Osteocyte (in vitro differentiated cells): ENCODE measurements at places on chromosomes 4 and X. TPM values are rescaled to one million over a fixed set of nuclear protein-coding genes. Genes with fewer than 3 reads are reported as not detected.

- no peaks in the 10 kb centered on the region for H3K27me3 ChIP-seq
- H3K4me1 ChIP-seq, result peaks cover 3% of the 10 kb centered on the region
- no peak overlapping the region for H3K4me3 ChIP-seq
These were observed 2.1 kb downstream of the EBP start for GRCh38 chrX:48523682-48524081.

DNA sequence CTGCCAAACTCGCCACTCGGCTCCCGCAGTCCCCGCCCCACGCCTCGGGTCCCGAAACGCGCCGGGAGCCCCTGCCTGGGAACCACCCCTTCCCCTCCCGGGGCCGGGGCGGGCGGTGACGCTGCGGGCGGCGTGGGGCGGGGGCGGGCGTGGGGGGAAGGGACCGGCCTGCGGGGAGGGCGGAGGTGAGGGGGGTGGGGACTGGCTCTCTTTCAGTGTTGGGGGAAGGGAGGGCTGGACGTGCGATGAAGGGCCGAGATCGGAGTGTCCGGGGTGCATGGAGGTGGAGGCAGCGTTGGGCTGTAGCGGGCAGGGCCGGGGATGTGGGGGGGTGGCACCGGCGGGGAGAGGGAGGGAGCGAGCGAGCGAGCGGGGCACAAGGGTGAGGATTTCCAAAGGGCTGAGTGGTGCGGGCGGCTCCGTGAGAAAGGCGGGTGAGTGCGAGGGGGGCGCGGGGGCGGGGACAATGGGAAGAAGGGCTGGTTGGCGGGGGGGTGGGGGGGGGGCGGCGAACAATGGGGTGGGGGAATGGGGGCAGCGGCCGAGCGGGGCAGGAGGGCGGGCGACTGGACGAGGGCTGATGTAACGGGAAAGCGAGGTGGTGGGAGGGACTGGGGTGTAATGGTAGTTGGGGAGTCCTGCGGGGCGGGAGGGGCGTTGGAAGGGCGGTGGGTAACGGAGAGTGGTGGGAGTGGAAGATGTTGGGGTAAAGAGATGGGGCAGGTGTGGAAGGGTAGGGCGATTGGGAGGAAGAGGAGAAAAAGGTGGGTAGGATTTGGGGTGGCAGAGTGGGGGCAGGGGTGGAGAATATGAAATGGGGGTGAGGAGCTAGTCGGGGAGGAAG, 578 bp downstream of the DCUN1D4 start:
- no peaks in the 10 kb centered on the region for H3K27me3 ChIP-seq
- H3K4me3 ChIP-seq, result peak overlapping the region; percentile 87
- no peaks in the 10 kb centered on the region for H3K36me3 ChIP-seq

DNA sequence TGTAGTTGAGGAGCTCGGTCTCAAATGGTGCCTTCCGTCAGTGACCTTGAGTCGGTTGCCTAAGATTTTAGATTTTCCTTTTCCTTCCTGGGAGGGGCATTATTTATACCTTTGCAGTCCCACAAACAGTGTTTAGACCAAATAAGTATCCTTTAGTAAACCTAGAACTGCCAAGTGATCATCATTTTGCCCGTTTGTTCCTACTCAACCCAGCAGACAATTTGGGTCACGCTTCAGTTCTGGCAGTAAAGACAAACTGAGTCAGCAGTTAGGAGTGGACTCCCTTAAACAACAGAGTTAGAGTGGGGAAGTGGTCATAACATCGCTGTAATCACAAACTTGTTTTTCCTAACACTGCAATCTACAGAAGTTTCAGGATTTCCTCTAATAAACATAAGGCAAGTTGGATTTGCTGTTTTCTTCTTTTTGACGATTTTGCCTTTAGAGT, 777 bp upstream of the WDFY3 start:
- H3K4me1 ChIP-seq, result peaks cover 22% of the 10 kb centered on the region
- H3K27me3 ChIP-seq, result no peaks in the 10 kb centered on the region
- no peak for DNase-seq
- H3K27ac ChIP-seq, result peak overlapping the region; percentile 98

DNA sequence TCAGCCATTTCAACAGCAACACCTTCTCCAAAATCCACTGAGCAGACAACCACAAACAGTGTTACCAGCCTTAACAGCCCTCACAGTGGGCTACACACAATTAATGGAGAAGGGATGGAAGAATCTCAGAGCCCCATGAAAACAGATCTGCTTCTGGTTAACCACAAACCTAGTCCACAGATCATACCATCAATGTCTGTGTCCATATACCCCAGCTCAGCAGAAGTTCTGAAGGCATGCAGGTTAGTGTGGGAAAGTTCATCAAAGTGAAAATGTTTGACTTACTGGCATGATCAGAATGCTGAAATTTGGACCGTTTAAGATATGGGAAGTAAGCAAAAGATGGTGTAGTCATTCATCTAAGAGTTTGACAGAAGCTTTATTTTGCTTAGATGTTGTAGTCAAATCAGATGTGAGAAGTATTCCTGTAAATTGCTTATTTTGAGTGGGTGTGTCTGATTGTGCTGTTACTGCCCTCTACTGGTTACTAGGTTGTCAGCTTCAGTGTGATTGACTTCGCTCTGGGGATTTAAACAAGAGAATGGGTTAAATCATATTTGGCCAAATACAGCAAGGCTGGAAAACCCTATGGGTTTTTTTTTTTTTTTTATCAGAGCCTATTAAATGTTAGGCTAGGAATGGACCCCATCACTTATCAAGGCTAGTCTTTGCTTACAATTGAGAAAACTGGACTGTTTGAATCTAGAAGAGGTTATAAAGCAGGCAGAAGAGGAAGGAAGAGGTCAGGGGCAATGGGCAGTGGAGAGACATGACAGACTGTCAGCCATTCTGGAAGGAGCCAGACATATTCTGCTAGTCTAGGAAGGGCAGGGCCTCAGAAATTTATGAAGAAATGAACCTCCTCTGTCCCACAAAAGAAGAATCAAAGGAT, 130.3 kb downstream of the DIPK2B start:
- peaks cover 9% of the 10 kb centered on the region for H3K4me1 ChIP-seq
- no peak overlapping the region for H3K27ac ChIP-seq
- no peaks in the 10 kb centered on the region for H3K27me3 ChIP-seq
- H3K36me3 ChIP-seq, result peaks cover 5% of the 10 kb centered on the region
- H3K4me3 ChIP-seq, result no peak overlapping the region

DNA sequence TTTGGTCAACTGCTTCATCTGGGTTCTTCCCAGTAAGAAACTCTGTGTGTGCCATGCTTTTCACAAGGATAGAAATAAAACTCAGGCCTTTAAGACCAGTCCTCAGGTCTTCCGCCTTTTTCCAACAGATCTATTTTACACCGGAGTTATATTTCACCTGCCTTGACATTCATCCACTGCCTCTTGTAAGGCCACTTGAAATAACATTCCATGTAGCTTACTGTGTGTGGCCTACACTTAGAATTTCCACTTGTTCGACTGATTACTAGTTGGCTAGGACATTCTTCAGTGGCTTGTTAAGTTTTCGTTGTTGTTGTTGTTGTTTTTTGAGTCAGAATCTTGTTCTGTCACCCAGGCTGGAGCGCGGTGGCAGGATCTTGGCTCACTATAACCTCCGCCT, 92.8 kb upstream of the UNC5C start:
- no peak overlapping the region for H3K4me3 ChIP-seq
- H3K27ac ChIP-seq, result no peak overlapping the region
- H3K27me3 ChIP-seq, result no peaks in the 10 kb centered on the region

DNA sequence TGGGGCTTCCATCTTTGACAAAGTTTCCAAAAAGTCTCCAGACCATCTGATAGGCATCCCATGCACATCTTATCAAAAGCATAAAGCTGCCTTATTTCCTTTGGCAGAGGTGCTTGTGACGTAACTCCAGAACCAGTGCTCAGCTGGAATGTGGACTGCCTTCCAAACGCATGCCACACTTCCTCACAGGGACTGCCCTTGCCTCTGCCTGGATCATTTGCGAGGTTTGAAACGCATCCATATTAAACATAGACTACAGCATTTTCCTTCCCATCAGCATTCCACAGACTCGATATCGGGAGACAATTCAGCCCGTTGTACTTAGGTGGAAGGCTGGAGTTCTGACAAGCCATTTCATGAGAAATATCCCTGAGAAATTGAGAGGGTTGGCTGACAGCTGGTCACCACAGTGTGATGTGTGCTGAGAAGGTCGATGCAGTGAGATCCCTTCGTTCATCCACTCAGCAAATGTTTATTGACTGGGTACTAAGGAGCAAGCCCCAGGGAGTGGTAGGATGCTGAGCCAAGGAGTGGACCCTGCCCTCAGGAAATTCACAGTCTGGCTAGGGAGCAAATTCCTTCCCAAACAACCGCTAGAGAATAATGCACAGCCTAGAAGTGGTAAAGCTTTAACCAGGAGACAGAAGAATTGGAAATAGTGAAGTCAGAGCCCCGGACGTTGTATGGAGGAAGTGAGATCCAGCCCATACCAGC, 376.0 kb downstream of the BCOR start:
- no peaks in the 10 kb centered on the region for H3K36me3 ChIP-seq
- no peak for DNase-seq
- H3K4me3 ChIP-seq, result no peak overlapping the region
- no peaks in the 10 kb centered on the region for H3K27me3 ChIP-seq
- peaks cover 29% of the 10 kb centered on the region for H3K4me1 ChIP-seq
- peak overlapping the region; percentile 73 for H3K27ac ChIP-seq

CCDC160 gene
- 2.0 and 2.4 TPM in 2 replicates for total RNA-seq

- no peaks in the 10 kb centered on the region for H3K36me3 ChIP-seq
- no peak overlapping the region for H3K4me3 ChIP-seq
- DNase-seq, result no peak
- H3K27ac ChIP-seq, result peak overlapping the region; percentile 55
These were observed 6.3 kb upstream of the SH3KBP1 start for GRCh38 chrX:19893727-19894126.

DNA sequence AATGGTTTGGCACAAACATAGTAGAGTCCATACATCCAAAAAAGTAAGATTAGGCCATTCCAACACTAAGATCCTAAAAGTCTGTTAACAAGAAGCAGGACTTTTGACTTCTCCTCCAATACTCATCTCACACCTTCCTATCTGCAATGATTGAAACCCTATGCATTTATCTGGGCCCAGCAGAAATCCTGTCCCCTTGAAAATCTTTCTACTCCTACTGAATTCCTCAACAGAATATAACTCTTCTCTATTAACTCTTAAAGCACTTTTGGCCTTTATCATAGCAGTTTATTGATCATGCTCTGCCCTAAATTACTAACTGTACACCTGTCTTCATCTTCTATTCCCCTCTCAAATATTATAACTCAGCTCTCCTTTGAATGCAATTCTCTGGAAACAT, 4.6 kb downstream of the G3BP2 start:
- peaks cover 53% of the 10 kb centered on the region for H3K4me1 ChIP-seq
- no peak for DNase-seq
- no peak overlapping the region for H3K4me3 ChIP-seq

NOCT gene
- 15.9 and 16.0 TPM in 2 replicates for total RNA-seq

GRCh38 chr4:91099666-91100065, 972.5 kb downstream of the CCSER1 start:
- no peaks in the 10 kb centered on the region for H3K27me3 ChIP-seq
- no peak overlapping the region for H3K27ac ChIP-seq
- no peaks in the 10 kb centered on the region for H3K4me1 ChIP-seq

RAB41 gene
- total RNA-seq, result not detected in 2 replicates

ZNF630 gene
- total RNA-seq, result 2.4 and 3.3 TPM in 2 replicates

GRCh38 chrX:68932611-68933010, 103.8 kb downstream of the EFNB1 start:
- no peaks in the 10 kb centered on the region for H3K36me3 ChIP-seq
- peaks cover 17% of the 10 kb centered on the region for H3K4me1 ChIP-seq
- no peaks in the 10 kb centered on the region for H3K27me3 ChIP-seq

TRIM60 gene
- not detected in 2 replicates for total RNA-seq

DNA sequence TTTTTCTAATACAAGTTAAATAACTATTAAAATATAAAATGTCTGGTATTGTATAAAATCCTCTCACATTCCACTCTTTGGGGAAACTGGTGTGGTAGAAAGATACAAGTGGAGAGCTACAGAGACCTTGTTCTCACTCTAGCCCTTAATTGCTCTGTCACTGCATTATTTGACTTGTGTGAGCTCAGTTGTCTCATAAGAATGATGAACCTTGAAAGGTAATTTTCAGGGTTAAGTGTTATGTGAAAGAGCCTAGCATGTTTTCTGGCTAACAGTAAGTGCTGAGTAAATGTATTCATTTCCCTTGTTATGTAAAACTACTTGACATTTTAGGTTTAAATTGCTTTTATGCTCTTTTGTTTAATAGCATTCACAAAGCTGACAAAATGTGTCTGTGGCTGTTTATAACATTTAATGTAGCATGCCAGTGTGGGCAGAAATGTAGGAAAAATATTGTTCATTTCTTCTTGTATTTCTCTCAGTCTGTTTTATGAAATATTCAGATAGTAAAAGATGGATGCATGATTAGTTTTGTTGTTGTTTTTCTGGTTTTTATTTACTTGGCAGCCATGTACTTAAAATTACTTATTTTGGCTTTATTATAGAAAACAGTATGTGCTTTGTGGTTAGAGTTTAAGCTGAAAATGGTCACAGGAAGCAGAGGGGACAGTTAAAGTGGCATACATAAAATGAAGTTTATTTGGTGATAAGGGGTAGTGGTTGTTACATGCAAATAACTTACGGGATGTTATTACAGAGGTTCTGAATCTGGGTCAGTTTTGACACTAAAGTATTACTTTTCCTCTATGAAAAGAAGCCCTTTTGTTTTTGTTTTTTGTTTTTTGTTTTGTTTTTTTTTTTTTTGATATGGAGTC, 29.2 kb downstream of the SLAIN2 start:
- DNase-seq, result no peak
- peaks cover 2% of the 10 kb centered on the region for H3K36me3 ChIP-seq
- peaks cover 29% of the 10 kb centered on the region for H3K4me1 ChIP-seq
- H3K27ac ChIP-seq, result peak overlapping the region; percentile 48

DNA sequence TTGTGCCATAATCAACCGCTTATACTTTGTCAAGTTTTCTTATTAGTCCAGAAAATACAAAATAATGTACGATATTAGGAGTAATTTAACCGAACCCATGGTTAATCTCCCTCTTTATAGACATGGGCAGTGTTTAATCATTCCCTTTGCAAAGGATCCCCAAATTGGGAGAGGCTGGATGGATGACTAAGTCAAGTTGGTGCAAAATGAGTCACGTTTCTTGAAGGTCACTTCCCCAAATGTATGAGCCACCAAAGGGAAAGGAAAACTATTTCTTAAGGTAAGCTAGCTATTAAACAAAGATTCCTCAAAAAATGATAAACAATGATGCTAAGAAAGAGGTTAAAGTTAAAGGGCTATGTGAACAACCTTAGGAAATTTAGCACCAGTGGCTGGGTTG, 17.5 kb downstream of the MAML3 start:
- H3K4me1 ChIP-seq, result peaks cover 14% of the 10 kb centered on the region
- H3K36me3 ChIP-seq, result no peaks in the 10 kb centered on the region
- H3K27ac ChIP-seq, result no peak overlapping the region
- no peak for DNase-seq
- H3K4me3 ChIP-seq, result no peak overlapping the region

DNA sequence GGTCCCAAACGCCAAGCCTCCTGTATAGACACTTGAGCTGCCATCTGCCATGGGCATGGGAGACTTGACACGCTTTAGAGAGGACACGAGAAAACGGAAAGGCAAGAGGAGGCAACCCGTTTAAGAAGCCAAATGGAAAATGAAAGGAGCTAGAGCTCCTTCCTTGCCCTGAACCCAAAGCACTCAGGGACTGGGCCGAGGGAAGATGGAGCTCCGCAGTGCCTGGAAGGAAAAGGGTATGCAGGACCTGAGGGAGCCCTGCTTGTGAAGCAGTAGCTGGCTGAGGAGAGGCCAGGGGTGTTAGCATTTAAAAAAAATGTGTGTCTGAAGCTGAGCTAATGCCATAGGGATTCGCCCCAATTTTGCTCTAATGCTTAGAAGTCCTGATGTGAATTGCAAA, 15.1 kb downstream of the MCF2 start:
- H3K4me1 ChIP-seq, result peaks cover 2% of the 10 kb centered on the region
- H3K27me3 ChIP-seq, result peaks cover 26% of the 10 kb centered on the region
- H3K27ac ChIP-seq, result no peak overlapping the region
- DNase-seq, result no peak

DUX4 gene
- total RNA-seq, result not detected in 2 replicates

ADH1C gene
- total RNA-seq, result not detected in 2 replicates

COL4A5 gene
- total RNA-seq, result 535 and 547 TPM in 2 replicates

MXRA5 gene
- 188 and 215 TPM in 2 replicates for total RNA-seq
